ENCODE measurements at places on chromosomes 13 and 19. TPM values are rescaled to one million over a fixed set of nuclear protein-coding genes. Genes with fewer than 3 reads are reported as not detected.

The NCR1 gene
- not detected for polyA plus RNA-seq

The SLC25A41 gene
- not detected for polyA plus RNA-seq

The IL11 gene
- polyA plus RNA-seq, result not detected

The ZNF177 gene
- 1.2 TPM for polyA plus RNA-seq

The SIGLEC10 gene
- 53.0 TPM for polyA plus RNA-seq
